ENCODE measurements at places on chromosomes 1 and 21. TPM values are rescaled to one million over a fixed set of nuclear protein-coding genes. Genes with fewer than 3 reads are reported as not detected.
A peak's percentile ranks its signal among the peaks of the same experiment; 100 is the strongest.

RNU1-3 gene
- total RNA-seq: 1,321 TPM

BTBD8 gene
- total RNA-seq: 0.34 TPM

SERPINC1 gene
- 0.34 TPM for total RNA-seq

ARHGAP30 gene
- 106 TPM for total RNA-seq

OR2T2 gene
- total RNA-seq: not detected

TENT5C gene
- total RNA-seq: 5.6 TPM

FCRL6 gene
- not detected for total RNA-seq

ZFP69B gene
- total RNA-seq: 8.0 TPM

TEDDM1 gene
- not detected for total RNA-seq

PRUNE1 gene
- 11.0 TPM for total RNA-seq

USH2A gene
- total RNA-seq: not detected

DNA sequence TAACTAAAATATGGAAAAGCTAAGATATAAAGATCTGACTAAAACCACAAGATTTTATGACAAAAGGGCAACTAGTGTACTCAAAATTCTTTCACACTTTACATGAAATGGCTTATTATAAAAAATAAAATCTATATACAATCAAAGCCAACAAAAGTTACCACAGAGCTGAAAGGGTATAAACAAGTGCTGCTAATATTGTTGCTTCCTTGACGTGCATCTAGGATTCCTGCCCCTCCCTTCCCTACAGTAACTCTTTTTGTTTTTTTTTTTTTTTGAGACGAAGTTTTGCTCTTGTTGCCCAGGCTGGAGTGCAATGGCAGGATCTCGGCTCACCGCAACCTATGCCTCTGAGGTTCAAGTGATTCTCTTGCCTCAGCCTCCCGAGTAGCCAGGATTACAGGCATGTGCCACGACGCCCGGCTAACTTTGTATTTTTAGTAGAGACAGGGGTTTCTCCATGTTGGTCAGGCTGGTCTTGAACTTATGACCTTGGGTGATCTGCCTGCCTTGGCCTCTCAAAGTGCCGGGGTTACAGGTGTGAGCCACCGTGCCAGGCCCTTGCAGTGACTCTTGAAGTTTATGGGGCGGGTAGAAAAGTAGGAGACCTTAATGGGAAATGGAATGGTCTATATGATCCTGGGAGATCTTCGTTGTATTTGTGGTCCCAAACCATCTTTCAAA is 4.5 kb downstream of the SRSF4 start:
- no peak for DNase-seq

GRCh38 chr1:76224752-76225151 is 150.2 kb downstream of the ST6GALNAC3 start:
- DNase-seq: no peak

DNA sequence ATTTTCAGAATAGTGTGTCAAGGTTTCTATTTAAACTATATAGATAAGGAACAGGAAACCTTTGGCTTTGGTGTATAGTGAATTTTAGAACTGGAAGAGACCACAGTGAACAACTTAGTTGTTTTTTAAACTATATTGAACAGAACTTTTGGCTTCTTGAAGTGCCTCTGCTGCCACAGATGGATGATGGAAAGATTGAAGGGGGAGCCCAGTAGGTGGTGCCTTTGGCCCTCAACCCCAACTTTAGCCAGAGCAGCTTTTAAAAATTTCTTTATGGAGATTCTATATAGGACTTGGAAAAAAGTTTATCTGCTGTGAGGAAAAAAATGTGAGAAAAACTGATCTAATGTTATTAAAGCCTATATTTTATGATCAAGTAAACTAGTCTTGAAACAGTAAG is 50.2 kb downstream of the SWT1 start:
- no peak for DNase-seq

- no peak for DNase-seq
Measured at GRCh38 chr1:70706381-70707037, 295.4 kb downstream of the CTH start.

GRCh38 chr1:185492089-185492825 is 175.2 kb upstream of the IVNS1ABP start:
- DNase-seq: no peak

- no peak for DNase-seq
Measured at GRCh38 chr1:201639391-201639790, 100.5 kb downstream of the NAV1 start.

DNA sequence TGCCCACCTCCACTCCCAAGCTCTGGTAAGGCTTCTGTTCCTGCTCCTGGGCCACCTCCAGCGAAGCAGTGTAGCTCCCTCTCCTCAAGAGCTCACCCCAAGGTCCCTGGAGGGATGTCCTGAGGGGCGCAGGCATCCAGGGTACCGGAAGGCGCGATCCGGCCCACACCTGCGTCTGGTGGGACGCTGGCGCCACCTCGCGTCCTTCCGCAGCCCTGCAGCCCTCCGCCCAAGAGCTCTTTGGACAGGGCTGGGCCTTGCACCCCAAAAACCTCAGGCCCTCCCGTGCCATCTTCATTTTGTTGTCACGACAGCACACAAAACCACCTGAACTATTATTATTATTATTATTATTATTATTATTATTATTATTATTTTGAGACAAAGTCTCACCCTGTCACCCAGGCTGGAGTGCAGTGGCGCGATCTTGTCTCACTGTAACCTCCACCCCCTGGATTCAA is 49.2 kb upstream of the PAX7 start:
- DNase-seq: no peak

GRCh38 chr1:226629210-226629895 is 80.8 kb downstream of the STUM start:
- no peak for DNase-seq

DNA sequence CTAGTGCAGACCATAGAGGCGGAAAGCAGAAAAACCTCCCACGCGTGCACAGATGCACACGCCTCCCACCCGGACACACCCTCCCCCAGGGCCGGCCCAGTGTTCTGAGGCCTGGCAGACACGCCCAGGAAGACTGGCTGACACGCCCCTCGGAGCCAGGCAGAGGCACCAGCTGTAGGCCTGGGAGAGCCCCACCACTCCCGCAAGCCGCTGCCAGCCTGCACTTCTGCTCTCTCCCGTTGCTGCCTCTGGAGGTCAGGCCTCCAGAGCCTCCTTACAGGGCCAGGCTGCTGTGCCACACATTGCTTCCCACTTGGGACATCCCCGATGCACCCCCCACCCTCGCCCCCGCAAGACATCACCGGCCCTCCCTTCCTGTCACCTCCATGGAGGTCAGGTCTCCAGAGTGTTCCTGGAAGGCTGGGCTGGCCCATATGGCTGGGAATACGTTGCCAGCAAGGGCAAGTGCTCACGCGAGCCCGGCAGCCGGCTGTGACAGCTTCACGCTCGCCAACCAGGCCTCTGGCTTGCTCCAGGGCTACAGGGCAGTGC is 40.4 kb downstream of the CASZ1 start:
- peak; percentile 41 for DNase-seq

DNA sequence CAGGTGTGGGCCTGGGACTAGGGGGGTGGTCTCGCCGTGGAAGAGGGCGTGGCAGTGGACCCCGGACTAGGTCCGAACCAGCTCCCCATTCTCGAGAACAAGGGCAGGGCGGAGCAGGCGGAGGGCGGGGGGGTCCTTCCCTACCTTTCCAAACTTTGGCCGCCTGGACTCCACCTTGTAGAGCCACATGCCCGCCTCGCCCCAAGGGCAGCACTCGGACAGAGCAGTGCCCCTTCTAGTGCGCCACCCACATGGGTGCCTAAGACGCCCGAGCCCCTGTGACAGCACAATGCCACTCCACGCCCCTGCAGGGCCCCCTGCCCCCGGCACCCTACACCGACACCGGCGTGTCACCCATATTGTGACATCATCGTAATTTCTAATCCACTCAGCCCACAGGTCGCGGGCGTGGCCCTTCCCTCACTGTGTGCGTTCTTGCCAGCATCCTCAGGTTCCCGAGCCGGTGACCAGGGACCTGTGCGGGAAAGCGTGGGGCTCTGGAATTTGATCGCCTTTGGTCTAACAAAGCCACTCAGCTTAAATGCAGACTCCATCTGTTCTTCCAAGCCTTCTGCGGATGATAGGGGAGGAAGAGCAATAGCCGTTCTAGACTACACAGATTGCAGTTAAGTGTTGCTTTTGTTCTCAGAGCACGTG is 553 bp upstream of the STMN1 start:
- peak; percentile 26 for DNase-seq

DNA sequence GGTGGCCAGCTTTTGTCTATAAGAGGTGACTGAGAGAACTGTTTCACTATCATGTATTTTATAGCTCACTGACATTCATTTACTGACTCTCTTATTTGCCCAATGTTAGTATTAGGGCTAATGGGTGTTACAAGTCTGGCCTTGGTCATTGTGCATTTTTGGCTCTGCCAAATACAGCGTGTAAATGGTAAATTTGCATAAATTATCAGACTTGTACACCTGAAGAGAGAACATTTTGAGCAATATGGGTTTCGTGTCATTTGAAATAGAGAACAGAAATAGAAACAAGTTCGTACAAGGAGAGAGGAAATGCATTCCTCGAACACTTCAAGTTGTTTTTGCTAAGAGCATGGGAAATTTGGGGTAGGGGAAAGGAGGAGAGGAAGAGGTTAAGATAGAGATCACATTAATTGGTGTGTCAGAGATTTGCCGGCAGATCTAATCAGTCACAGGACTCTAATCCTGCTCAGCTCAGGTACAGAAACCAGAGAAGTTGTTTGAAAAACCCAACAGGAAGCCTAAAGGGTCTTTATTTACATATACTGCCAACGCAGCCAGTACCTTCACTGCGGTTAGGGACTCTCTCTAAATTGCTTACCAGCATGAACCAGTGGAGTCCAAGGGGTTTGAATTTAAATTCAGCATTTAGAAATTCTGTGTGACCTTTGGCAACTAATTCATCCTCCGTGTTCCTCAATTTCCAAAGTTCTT is 261.5 kb downstream of the GPATCH2 start:
- no peak for DNase-seq

DNA sequence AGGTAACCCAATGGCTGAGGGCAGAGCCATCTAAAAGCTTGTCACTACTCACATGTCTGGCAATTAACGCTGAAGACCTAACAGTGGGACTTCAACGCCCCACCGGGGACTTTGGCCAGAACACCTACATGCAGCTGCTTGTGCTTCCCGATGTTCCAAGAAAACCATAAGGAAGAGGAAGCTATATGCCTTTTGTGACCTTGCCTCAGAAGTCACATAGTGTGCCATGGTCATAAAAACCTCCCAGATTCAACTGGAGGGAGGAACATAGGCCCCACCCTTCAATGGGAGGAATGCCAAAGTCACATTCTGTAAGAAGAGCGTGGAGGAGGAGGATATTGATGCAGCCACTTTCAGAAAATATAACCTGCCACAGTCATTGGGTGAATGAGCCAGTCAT is 147.8 kb upstream of the MAGI3 start:
- no peak for DNase-seq

- no peak for DNase-seq
Measured at GRCh38 chr1:9112961-9113880, 15.7 kb downstream of the GPR157 start.

DNA sequence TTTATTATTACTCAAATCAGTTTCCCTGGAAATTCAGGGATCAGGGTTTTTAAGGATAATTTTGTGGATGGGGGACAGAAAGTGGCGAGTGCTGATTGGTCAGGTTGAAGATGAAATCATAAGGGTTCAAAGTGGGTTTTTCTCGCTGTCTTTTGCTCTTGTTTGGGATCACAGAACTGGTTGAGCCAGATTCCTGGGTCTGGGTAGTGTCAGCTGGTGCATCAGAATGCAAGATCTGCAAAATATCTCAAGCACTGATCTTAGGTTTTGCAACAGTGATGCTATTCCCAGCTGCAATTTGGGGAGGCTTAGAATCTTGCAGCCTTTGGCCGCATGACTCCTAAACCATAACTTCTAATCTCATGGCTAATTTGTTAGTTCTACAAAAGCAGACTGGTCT is 9.3 kb downstream of the CHI3L2 start:
- no peak for DNase-seq

DNA sequence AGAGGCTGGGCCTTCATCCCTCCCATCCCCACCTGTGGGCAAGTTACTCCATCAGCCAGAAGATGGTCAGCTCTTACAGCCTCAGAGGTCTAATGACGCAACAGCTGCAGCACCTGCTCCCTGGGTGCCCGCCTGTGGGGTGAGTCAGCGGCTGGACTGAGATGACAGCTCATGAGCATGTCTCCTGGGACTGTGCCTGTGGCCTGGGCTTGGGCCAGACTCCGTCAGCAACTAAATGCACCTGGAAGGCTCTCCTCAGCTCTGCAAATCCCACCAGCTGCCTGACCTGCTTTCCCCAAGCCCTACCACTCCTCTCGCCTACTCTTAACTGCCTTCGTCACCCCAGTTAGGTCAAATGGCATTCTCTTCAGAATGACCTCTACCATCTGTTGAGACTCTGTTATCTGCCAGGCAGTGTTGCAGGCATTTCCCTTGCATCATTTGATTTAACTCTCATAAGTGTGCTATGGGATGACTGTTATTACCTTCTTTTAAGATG is 47.7 kb downstream of the ETS2 start:
- no peak for DNase-seq

DNA sequence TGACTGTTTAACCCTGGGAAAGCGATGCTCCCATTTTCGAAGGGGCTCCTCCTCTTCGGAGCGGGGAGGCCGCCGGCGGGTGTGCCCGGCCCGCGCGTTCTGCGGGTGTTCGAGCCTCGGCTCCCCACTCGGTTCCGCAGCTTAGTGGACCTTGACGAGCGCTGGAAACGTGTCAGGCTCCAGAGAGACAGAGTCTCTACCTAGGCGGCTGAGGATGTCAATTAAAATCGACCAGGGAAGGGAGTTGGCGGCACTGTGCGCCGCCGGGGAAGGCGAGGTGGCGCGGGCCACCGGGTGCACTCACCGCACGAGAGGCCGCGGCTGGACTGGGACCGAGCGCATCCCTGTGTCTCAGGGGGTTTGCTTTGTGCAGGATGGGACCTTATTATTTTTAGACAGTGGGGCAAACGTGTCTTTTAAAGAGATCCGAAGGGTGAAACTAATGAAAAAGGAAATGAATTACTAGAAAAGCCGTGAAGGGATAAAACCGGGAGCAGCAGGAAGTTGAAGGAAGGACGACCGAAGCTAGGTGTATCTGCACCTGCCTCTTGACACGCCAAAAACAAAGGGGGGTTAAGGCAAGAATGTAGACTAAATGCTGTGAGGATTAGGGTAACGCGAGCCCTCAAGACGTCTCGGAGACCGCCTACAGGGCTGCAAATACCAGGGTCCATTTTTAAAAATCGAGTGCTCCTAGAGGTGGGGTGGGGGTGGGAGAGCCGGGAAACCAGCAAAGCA is 5.6 kb downstream of the LHX4 start:
- no peak for DNase-seq

DNA sequence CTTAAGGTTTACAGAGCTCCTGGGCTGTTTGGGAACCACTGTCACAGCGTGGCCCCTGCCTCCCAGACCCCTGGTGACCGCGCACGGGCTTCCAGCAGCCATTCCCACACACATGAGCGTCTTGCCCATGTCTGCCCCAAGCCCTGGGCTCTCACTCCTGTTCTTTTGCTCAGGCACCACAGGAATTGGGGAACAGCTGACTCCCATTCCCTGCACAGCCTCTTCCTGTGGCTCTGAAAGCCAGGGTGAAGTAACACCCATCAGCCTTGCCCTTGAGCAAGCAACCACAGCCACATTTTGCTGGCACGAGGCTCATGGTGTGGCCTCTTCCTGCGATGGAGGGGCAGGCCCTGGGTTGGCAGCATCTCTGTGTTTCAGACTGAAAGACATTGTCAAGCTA is 14.3 kb upstream of the GPR157 start:
- no peak for DNase-seq

- DNase-seq: no peak
Measured at GRCh38 chr1:9314111-9314510, 21.4 kb downstream of the SPSB1 start.

GRCh38 chr1:211642870-211643269 is 32.6 kb downstream of the NEK2 start:
- no peak for DNase-seq
